ENCODE measurements at places on chromosomes 5 and 9.

DNA sequence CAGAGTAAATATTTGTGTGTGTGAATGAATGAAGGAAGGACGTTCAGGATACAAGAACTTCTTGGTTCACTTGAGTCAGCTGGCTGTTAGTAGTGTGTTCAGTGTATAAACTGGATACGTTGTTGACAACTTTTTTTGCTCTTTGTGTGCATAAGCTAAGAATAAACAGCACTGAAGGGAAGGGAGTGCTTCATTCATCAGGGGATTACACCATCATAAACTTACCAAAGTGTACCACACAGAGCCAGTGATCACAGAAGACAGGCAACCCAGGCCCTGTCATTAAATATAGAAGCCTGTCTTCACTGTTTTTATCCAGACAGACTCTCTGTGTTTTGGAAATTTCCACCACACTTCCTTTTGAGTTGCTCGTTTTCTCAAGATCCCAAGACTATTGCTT, 55.5 kb upstream of the MEF2C start:
- no peak for DNase-seq

DNA sequence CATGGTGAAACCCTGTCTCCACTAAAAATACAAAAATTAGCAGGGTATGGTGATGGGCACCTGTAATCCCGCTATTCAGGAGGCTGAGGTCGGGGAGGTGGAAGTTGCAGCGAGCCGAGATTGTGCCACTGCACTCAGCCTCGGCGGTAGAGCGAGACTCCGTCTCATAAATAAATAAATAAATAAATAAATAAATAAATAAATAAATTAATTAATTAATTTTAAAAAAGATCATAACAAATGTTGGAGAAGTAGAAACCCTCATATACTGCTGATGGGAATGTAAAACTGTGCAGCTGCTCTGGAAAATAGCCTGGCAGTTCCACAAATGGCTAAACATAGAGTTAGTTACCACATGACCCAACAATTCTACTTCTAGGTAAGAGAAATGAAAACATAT, 39.3 kb downstream of the EPB41L4B start:
- no peak for DNase-seq

DNA sequence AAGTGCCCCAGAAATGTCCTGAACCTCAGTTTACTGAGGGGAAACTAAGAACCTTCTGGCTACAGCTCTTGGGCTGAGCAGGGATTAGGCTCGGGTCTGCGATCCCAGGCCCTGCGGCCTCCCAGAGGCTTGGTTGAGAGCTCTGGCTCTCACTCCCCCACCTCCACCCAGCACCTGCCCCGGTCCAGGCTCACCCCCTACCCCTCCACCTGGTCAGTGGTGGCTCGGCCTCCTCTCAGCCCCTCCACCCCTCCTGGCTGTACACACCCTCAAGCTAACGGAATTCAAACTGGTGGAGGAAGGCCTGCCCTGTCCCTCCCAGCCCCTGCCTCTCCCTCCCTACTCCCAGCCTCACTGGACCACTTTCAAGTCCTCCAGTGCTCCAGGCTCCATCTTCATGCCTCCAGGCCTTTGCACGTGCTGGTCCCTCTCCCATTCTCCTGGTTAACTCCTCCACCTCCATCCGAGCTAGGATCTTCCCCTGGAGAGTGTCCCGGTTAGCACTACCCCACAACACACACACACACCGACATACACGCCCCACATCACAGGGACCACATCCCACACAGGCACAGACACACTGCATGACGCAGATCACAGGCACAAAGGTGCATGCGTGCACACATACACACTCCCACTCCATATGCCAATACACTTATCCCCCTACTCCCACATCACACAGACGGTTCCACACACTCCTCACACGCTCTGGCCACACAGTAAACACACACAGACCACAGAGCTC, 130.9 kb downstream of the C9orf50 start:
- DNase-seq, result no peak

DNA sequence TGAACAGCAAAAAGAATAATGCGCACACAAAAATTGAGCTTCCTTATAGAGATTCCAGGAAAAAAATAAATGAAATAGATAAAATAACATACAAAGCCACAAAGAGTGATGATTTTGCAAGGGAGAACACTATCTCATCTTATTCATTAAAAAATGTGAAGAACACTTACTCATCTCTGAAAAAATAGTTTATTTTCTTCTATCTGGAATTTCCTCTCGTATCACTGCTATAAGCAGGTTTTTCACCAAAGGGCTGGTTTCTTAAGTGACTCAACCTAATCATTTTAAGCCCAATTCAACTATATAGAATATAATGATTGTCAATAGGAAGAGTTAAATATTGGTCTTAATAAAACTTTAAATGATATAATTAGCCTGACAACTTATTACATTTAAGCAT, 504.9 kb downstream of the NR2F1-AS1 start:
- no peak for DNase-seq

DNA sequence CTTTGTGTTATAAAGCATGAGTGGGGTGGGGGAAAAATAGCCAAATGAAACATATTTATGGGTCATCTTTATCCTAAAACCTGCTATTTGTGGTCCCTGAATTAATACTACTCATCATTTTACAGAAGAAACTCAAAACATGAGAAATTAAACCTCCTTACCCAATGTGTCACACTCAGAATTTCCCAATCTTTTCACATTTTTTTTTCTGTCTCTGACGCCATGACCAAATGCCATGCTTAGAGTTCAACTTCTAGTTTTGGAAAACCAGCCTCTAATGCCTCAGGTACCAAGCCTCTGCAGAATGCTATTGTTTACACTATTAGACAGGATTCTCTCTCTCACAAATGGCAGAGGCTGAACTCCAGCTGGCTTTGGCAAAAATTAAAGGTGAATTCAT, 505.5 kb upstream of the WWC1 start:
- DNase-seq, result no peak

DNA sequence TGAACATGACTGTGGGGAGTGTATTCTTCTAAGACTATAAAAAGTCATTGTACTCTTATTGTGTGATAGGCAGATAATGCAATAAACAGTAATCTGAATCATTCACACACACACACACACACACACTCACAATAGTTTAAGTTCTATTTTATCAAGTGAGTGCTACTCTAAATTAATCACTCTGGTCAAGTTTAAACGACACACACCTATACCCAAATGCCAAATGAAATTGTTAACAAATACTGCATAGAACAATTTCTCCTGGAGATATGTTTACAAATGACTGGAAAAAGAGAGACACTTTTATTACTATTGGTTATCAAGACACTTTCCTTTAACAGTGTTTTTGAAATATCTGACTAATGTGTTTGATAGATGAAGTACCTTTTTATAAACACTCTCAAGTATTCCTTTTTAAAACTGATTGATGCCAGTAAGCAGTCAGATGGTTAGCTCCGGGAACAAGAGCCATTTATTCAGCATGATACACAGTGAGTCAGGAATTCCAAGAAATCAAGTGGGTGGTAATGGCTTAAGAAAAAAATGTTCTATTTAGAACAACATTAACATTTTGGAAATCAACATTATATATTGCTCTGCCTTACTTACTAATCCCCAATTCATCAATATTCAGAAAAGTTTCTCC, 521.6 kb upstream of the ST8SIA4 start:
- no peak for DNase-seq

- DNase-seq, result no peak
These were observed 6.5 kb upstream of the EBF1 start for GRCh38 chr5:159106193-159106568.

DNA sequence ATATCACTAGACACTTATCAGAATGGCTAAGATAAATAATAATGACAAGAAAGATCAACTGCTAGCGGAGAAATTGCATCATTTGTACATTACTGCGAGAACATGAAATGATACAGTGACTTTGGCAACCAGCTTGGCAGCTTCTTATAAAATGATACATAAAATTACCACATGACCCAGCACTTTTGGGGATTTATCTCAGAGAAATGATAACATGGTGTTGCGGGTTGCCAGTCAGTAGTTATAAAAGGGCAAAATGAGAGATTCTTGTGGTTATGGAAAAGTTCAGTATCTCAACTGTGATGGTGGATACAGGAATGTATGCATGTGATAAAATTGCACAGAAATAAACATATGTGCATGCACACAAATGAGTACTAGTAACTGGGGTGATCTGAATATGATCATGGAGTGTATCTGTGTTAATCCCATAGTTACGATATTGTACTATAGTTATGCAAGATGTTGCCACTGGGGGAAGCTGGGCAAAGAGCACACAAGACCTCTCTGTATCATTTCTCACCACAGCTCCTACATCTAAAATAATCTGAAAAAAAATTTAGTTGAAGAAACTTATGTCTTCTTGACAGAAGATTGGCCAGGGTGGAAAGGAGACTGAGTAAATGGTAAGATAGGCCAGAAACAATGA, 128.9 kb downstream of the NXNL2 start:
- no peak for DNase-seq

- DNase-seq, result no peak
These were observed 72.1 kb downstream of the LRSAM1 start for GRCh38 chr9:127523312-127523851.

DNA sequence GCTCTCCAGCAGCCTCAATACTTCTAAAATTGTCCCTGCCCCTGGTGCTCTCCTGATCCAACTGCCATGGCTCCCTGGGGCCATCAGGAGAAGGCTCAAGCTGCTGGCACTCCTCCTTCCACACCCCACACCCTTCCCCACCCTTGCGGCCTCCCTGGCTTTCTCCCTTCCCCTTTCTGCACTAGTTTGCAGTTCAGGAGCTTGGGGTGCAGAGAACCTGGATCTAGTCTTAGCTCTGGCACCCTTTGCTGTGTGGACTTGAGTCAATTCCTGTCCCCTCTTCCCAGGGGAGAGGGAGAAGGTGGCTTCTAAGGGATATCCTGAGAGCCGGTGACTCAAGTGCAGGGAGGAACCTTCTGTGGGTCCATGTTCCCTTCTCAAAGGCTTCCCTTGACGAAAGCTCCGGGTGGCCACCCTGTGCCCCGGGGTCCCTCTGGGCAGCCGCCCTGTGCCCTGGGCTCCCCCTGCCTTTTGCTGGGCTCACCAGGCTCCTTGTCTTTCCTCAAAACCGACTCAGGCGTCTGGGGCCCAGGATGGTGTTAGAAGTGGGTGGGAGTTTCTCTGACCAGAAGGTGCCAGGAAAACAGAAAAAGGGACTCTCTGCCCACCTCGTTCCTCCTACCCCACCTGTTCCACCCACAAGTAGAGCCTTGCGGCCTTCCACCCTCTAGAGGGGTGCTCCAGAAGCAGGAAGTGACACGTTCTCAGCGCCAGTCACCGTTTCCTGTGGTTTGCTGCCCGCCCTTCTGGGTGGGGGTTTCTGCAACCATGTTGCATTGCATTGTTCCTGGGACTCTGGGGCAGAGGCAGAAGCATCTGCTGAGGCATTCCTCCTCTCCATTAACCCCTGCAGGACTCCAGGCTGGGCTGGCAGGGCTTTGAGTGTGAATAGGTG, 15.0 kb downstream of the GLIPR2 start:
- peak; percentile 67 for DNase-seq

- DNase-seq, result no peak
These were observed 21.7 kb downstream of the SLC9A3 start for GRCh38 chr5:502325-503079.

- DNase-seq, result no peak
These were observed 115.1 kb downstream of the PCSK1 start for GRCh38 chr5:96317945-96318344.
